ENCODE measurements at places on chromosomes 2 and 18.

- DNase-seq: no peak
These were observed 5.3 kb upstream of the DCTN1 start for GRCh38 chr2:74385396-74385795.

- no peak for DNase-seq
These were observed 101.0 kb upstream of the DNAJC10 start for GRCh38 chr2:182615036-182615435.

GRCh38 chr2:133500917-133501316 is 67.3 kb downstream of the NCKAP5 start:
- DNase-seq: no peak

DNA sequence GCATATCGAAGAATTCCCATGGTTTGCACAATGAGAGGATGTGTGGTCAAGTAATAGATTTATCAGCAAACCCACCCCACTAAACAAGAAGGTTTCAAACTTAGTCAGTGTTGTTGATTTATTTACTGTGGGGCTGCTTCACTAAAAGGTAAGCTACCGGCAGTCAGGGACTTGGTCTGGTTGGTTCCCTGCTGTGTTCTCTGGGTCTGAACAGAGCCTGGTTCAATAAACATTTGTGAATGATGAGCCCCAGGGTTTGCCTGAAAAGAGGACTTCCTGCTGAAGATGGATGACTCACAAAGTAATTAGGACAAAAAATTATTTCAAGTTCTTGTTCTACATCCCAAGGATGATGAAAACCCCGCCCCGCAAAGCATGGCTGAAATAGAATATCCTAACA is 108.3 kb downstream of the SPP2 start:
- no peak for DNase-seq

- no peak for DNase-seq
These were observed 15.7 kb downstream of the CCBE1 start for GRCh38 chr18:59681521-59682004.

GRCh38 chr2:239104800-239105199 is 256.9 kb downstream of the TWIST2 start:
- DNase-seq: no peak

- DNase-seq: no peak
These were observed 37.1 kb upstream of the ZCCHC2 start for GRCh38 chr18:62485684-62486083.

GRCh38 chr2:16663121-16663905 is 2.3 kb downstream of the CYRIA start:
- DNase-seq: no peak

DNA sequence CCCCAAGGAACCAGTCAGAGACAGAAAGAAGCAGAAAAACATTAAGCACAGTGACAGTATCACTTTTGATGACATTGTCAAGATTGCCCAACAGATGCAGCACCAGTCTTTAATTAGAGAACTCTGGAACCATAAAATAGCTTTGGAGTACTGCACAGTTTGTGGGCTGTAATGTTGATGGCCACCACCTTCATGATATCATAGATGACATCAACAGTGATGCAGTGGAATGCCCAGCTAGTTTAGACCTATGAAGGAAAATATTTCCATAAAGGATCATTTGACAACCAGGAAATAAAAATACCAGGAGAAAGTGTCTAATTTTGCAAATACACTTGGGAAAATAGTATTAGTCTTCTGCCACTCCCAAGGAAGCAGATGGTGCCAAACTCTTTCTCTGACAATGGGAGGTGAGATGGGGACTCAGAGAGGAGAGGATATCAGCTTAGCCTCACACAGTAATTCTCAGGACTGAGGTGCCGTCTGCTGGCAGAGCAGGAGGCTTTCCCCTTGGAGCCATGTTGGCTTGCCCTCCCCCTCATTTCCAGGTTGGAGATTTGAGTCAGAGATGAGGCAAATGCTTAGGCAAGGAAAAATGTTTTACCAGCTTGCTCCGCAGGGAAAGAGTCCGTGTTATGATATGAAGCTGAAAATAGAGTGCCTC is 107.5 kb upstream of the CELF4 start:
- DNase-seq: no peak

DNA sequence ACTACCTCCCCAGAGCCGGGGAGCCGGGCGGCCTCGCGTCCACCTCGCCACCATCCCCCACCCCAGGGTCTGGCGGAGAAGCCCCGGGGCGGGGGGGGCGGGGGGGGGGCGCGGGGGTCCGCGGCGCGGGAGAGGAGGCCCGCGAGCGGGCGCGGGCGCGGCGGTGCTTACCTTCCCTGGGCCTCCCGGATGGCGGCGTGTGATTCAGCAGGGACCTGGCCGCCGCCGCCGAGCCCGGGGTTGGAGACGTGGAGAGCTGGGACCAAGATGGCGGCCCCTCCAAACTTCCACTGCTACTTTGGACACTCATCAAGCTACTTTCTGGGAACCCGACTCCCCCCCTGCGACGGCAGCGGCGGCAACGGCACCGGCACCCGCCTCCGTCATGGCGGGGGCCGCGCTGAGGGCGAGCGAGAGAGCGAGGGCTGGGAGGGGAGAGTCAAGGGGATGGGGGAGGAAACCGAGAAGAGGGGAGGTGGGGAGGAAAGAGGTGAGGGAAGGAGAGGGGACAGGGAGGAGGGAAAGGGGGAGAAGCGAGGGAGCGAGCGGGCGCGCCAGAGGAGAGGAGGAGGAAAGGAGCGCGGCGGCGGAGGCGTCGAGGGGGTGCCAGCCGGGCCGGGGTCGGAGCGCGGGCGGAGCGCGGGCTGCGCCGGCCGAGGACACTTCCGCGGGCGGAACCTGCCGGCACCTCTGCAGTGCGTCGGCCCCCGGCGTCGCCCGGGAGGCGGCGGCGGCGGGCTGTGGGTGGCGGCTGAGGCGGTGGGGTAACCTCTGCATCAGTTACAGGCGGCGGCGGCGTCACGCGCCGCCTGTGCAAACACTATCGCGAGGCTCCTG is at the start of gene TLK1:
Gene TLK1 (minus strand): TSS at position 775 of the 837 bp plus-strand sequence. CDS start 465 bp downstream, at position 310.
- peak; percentile 63 for DNase-seq

GRCh38 chr2:122422384-122422991 is 667.0 kb downstream of the TSN start:
- DNase-seq: no peak

DNA sequence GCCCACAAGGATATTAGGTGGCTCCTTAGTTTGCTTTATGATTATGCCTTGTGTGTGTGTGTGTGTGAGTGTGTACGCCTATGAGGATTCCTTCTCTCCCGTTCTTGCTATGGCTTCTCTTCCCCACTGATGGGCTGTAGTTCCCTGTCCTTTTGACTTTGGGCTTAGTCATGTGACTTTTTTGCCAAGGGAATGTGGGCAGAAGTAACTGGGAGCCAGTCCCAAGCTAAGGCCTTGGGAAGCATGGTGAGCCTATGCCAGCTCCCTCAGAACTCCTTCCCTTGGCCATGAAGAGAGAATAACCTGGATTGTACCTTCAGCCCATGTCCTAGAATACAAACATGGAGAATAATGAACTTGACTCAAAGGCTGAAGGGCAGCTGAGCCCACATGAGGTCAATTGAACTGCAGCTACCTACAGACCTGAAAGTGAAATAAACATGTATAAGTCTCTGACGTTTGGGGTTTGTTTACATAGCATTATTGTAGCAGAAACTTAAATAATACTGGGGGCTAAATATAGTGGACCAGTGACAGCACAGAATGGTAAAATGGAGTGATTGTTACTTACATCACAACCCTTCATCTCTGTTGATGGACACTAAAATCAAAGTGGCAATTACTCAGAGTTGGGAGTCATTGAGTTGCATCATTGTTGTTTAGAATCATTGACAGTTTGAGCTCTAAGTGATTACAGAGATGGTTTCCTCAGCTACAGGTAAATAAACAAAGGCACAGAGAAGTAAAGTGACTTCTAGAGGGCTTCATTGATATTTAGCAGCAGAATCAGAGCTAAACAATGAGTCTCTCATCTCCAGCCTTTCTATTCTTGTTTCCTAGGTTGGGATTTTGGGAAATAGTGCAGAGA is 15.3 kb upstream of the IL36G start:
- DNase-seq: no peak

DNA sequence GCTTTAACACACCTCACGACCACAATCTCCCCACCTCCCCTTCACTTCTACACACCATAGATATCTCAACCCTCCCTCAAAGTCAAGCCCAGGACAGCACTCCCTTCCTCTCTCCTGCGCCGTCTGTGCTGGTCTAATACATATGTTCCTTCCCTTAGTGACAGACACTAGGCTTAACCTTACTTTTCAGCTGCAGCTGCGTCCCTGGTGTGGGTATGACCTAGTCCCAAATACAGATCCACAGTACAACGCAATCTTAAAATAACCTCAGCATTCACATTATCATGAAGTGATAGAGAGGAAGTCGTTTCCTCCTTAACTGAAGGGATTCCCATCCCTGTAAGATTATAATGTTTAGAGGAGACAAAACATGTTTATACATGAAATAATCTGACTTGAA is 192.7 kb upstream of the TANK start:
- DNase-seq: no peak

DNA sequence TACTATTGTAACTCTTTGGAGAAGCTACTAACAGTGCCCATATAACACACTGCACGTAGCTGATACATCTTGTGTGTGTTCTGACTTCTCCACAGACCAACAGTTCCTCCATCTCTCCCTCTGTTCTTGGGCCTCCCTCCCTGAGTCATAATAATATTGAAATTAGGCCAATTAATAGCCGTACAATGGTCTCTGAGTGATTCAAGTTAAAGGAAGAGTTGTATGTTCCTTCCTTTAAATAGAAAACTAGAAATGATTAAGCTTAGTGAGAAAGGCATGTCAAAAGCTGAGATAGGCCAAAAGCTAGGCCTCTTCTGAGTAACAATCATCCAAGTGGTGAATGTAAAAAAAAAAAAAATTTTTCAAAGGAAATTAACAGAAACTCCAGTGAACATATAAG is 828.4 kb upstream of the CHAC2 start:
- no peak for DNase-seq

- no peak for DNase-seq
These were observed 21.9 kb upstream of the SLC35F6 start for GRCh38 chr2:26742048-26742770.

DNA sequence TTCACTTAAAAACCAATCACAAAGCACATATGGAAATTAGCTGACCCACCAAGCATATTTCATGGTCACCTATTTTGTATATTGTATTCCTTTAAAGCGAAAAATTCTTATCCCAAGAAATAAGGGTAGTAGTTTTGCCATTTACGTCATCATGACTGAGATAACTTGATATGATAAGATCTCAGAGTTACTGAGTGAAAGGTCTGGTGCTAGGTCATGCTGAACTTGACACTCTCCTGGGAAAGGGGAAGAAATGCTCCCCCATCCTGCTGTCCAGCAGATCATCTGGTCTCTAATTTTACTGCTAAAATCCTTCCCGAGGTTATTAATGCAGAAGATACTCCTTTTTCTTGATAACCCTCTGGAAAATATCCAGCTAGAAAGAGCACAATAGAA is 78.3 kb downstream of the BCL2 start:
- no peak for DNase-seq

DNA sequence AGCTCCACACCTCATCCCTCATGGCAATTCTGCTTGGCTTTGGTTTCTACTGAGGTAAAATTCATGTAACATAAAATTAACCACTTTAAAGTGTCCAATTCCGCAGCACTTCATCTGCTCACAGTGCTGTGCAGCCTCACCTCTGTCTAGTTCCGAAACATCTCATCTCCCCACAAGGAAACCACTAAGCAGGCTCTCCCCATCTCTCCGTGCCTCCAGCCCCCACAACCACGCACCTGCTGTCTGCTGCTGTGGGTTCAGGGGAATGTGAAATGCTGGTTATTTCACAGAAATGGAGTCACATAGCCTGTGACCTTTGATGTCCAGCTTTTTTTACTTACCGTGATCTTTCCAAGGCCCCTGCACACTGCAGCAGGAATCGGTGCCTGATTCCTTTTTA is 7.7 kb upstream of the GPC1 start:
- no peak for DNase-seq

DNA sequence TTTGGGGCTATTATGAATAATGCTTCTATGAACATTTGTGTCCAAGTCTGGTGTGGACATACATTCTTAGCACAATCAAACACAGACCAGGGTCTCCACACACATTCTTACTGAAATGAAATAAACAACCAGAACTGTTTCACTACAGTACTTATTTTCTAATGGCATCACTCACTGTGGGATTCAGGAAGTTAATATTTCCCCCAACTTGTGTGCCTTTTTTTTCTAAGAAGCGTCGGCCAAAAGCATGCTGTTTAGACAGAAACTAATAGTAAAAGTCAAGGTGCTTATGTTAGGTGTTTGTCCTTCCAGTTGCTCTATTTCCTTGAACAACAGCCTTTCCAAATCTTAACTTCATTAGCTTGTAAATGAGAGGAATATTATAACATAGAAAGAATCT is 117.6 kb downstream of the DOCK10 start:
- no peak for DNase-seq

DNA sequence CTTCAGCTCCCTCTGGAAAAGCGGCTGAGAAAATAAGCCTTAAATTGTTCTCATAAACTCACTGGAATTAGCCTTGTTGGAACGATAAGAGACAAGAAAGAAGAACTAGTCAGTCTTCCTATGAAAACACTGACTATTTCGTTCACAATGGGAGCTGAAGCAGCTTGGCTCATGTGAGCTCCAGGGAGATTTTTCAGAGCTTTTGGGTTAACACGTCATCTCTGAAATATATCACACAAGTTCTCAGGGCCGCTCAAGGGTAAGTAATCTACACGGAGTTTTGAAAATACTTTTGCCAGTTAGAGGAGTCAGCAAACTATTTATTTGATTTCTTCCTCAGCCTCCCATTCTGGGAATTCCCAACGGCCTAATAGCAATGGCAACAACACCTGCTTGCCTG is 316.2 kb upstream of the MGAT5 start:
- no peak for DNase-seq

- no peak for DNase-seq
These were observed 17.2 kb downstream of the EIF4E2 start for GRCh38 chr2:232567721-232568120.

- DNase-seq: no peak
These were observed 358.1 kb downstream of the ERBB4 start for GRCh38 chr2:212180408-212181083.

- DNase-seq: no peak
These were observed 185.6 kb upstream of the COL3A1 start for GRCh38 chr2:188788621-188789020.

DNA sequence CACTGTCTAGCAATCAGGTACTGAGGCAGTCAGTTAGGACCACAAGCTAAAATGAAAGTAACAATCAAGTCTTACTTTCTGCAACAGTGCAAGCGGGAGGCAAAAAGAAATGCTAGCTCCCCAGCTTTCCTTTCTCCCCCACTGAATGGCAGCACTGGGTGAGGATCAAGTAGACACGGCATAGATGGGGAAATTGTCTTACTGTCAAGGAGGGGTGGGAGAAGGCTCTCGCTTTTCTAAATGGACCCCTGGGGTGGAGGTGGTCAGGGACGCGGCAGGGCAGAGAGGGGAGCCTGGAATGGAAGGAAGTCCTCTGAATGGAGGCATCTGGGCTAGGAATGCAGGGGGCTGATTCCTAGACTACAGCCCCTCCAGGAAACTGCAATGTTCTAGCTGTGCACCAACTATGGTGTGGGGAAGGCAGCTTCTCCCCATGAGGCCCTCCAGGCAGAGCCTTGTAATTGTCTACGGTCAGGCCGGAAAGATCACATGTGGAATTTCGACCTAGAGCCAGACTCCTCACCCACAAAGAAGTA is 24.3 kb downstream of the METTL8 start:
- no peak for DNase-seq
